MG63 (cell line): ENCODE measurements at places on chromosomes 6 and 20.

- DNase-seq: peak; percentile 80
These were observed 143.2 kb downstream of the PTCHD4 start for GRCh38 chr6:47967843-47968242.

- no peak for DNase-seq
These were observed 68.0 kb upstream of the HIVEP1 start for GRCh38 chr6:11944111-11944510.

GRCh38 chr6:154466139-154466538 is 44.3 kb downstream of the CNKSR3 start:
- no peak for DNase-seq

DNA sequence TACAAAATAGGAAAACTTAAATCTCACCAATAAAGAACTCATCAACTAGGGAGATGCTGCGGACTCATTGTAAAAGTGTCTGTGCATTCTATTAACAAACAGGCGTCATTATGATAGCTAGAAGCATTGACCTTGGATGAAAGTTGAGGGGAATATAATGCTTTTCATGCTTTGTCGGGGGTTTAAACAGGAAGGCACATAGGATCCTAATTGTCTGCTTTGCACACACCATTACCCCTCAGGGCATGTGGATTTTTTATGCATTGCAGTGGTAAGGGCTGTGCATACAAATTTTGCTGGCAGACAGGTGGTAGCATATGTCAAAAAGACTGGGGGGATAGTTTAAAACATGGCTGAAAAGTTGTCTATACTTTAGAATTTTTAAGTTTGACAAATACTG is 447.9 kb upstream of the PLCB4 start:
- no peak for DNase-seq

GRCh38 chr20:40702504-40702903 is 13.5 kb upstream of the MAFB start:
- no peak for DNase-seq

GRCh38 chr20:40966103-40966502 is 62.5 kb upstream of the TOP1 start:
- DNase-seq: no peak

- DNase-seq: no peak
These were observed 10.5 kb downstream of the CDC40 start for GRCh38 chr6:110190726-110191125.

DNA sequence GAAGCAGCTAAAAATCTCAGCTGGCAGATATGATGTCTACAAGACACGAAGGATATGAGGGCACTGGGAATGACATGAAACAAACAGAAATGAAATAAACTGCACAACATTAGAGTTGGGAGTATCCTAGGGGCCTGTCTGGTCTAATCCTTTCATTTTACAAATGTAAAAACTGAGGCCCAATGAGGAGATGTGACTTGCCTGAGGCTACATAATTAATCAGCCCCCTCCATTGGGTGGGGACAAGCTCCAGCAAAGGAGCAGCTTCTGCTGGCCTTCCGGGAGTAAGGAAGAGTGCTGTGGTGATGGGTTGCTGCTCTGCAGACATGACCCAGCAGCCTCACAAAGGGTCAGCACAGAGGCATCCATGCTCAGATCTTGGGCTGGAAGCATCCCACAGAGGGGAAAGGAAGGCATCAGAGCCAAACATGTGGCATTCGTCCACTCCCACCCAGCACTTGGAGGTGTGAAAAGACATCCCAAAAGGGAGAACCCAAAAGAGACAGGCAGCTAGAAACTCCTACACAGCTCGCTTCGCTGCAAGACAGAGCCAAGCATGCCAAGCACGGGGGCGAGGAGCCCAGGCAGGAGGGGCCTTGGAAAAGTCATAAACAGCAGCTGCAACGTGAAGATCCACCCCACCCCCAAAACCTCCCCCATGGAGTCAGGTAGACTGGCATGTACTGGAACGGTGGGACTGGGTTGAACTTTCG is 183.7 kb downstream of the UNC5CL start:
- no peak for DNase-seq

GRCh38 chr6:55866128-55866527 is 9.3 kb downstream of the BMP5 start:
- DNase-seq: no peak

DNA sequence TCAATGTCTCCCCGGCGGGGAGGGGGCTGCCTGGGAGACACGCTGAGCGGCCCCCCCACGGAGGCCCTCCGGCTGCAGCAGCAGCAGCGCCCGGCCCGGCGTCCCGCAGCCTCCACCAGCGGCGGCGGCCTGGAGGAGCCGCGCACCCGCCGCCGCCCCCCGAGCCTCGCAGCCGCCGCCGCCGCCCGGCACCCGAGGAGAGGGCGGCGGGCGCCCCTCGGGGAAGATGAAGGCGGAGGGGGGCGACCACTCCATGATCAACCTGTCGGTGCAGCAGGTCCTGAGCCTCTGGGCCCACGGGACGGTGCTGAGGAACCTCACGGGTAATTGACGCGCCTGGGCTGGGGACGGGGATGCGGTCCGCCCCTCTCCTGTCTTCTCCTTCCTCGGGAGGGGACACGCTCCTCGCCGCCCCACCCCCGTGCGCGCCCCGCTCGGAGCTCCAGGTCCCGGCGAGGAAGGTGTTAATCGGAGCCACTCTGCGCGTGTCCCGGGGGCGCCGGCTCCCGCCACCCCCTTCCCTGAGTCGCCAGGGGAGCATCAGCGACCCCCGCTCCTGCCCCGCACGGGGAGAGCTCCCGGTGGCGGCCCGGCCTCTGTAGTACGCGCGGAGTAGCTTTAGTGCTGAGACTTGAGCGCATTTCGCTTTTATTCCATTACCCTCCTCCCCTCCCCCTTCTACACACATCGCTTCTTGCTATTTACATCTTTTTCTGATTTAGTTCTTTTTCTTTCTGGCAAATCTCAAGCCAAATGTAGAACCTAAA is 686 bp downstream of the TMEM170B start:
- DNase-seq: peak; percentile 39

GRCh38 chr6:26363882-26364701 is 906 bp upstream of the BTN3A2 start:
- no peak for DNase-seq
